NCI-H2029 (cell line): ENCODE measurements at places on chromosomes 7 and 10.

DNA sequence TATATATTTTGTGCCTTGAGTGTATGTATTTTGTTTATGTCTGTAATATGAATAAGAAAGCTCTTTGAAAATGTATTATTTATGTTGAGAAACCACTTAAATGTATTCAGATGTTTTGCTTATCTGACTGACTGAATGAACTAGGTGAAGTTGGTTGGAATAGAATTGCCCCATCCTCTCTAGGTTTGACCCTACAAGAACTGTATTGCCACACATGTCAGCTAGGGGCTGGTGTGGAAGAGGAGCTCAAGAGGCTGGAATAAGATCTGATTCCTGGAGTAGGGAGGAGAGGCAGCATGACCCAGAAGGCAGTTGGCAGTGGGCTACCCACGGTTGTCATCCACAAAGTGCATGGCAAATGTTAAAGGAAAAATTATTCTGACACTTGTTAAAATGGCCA, 9.1 kb downstream of the SSMEM1 start:
- DNase-seq = no peak

DNA sequence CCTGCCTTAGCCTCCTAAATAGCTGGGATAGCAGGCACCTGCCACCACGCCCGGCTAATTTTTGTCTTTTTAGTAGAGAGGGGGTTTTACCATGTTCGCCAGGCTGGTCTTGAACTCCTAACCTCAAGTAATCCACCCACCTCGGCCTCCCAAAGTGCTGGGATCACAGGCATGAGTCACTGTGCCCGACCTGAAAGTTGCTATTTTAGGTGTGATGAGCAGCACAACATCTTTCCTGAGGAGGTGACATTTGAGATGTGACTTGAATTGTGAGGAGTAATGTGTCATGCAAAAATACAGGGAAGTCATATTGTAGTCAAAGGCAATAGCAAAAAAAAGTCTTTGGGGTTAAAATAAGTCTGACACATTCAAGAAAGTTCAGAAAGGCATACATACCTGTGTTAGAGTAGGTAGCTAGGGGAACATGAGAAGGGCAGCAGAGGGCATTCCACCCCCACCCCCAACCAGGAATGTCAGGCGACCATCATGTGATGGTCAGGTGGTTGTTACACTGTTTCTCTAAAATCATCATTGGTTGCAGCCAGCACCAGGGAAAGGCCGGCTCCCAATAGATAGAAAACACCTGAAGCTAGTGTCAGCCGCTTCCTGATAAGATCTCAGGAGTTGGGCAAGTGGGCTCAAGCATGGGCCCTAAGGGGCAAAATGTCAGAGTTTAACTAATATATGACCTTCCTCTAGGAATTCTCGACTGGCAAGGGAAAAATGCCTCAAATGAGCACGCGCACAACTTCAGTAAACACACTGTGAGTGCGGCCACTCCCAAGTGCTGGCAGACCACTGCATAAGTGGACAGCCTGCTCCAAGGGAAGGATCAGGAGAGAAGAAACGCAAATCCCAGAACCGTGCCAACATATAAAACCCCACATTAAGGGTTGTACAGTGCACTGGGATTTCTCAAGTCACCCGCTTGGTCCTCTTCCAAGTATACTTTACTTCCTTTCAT, at the start of gene TACC2:
TACC2 (plus strand) TSS at position 803 of the 964 bp plus-strand sequence. CDS start 32,819 bp downstream, outside the sequence.
- DNase-seq = no peak

DNA sequence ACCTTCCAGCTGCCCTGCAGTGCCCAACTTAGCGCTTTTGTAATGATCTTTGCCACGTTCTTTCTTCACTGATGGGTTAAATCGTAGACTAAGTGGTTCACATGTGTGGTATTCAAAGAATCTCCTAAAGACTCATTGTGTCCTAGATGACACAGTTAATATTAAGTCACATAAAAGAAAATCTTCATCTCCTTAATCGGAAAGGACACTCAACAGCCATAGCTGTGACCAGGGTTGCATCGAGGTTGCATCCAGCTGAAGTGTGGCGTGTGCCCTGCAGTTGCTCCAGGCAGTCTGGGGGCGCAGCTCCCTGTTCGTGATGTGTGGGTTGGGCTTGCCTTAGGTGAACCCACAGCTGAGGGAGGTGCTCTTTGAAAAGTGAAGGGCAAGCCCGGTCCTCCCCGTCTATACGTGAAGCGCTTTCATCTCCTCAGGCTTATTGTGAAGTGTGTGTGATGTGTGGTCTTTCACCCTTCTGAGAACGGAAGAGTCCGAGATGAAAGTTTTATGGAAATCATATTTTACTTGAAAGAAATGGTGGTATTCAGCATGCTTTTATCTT, 122.7 kb downstream of the TRRAP start:
- no peak for DNase-seq

- no peak for DNase-seq
Measured at GRCh38 chr7:128373606-128374005, 12.1 kb upstream of the PRRT4 start.

DNA sequence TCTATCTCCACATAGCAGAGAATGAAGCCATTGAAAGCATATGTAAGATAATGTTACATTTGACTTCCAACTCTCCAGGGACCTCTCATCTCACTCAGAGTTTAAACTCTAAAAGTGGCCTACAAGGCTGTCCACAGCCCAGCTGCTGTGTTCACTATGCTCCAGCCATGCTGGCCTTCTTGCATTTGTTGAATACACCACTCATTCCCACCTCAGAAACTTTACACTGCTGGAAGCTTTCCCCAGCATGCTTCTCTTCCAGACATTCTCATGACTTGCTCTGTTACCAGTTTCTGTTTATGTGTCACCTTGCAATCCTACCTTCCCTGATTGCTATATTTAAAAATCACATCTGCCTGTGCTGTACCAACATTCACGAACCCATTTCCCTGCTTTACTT, 167.2 kb downstream of the WNT2 start:
- no peak for DNase-seq

DNA sequence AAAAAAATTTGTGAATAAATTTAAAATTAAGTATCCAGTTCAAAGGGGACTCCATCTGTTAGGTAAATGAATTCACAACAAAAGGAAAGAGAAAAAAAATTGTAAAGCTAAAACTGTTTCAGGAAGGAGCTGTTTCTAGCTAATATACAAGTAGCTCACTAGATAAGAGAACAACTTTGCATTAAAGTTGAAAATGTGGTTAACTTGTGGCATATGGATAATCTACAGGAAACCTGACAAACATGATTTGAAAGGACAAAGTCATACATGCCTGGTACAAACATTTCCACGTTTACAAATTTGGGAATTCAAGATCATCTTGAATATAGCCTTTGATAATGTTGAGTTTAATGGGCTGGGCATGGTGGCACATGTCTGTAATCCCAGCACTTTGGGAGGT, 8.9 kb downstream of the NT5C3A start:
- no peak for DNase-seq

- DNase-seq = peak; percentile 62
Measured at GRCh38 chr7:135716677-135717238, 11.2 kb downstream of the SLC13A4 start.

DNA sequence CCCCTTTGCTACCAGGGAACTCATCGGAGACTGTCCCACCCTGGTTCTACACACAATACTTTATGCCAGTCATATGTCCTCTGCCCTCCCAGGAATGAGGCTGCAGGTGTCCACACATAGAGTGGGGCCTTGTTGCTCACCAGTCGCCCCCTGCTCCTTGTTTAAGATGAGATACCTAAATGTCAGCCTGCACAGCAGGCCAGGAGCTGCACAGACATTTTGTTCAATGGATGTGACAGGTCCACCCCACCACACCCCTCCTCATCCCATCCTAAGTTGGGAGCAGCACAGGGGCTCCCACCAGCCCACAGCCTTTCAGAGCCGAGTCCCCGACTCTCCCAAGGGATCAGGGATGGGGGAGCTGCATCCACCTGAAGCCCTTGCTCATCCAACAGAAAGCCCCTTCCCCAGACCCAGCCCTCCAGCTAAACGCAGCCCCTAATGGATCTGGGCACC, 6.2 kb upstream of the GRID1 start:
- DNase-seq = no peak

GRCh38 chr7:1555813-1556543, at the start of gene TMEM184A:
Gene TMEM184A (minus strand): TSS chr7:1556205. CDS start chr7:1555484, 721 bp downstream.
- peak; percentile 97 for DNase-seq

- DNase-seq = no peak
Measured at GRCh38 chr7:109639561-109639960, 1069.9 kb downstream of the DNAJB9 start.

- DNase-seq = no peak
Measured at GRCh38 chr7:40199076-40199802, 64.4 kb downstream of the SUGCT start.

DNA sequence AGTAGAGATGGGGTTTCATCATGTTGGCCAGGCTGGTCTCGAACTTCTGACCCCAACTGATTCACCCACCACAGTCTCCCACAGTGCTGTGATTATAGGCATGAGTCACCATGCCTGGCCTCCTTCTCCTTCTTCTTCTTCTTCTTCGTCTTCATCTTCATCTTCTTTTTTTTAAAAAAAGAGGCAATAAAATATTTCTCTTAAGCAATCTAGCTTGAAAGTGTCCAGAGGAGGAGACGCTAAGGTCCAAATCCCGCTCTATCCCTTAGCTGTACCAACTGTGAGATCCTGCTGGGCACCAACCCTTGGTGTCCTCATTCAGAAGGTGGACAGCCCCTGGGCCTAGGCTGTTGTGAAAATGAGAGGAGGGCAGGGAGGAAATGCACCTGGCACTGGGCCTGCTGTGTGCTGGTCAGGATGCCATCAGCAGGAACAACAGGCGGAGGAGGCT, 13.9 kb upstream of the PSAP start:
- no peak for DNase-seq

GRCh38 chr10:24255881-24256311, 47.0 kb downstream of the KIAA1217 start:
- no peak for DNase-seq
